ENCODE measurements at places on chromosomes 2 and 18.

- DNase-seq: peak; percentile 1
Observed at GRCh38 chr2:239098288-239098970, 250.5 kb downstream of the TWIST2 start.

DNA sequence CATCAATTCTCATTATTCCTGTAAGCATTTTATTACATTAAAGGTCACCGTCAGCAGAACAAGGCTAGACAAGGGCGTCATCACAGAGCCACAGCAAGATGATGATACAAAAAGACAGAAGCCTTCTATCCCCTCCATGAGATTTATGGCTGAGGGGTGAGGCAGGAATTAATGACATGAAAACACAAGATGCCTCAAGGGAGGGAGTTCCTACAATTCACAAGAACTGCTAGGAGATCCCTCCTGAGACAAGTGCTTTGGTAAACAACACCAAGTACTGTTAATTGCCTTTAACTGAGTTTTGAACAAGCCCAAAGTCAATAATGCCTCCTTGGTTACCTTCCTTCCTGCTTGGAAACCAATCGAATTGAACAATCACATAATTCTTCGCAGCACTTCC lies 14.1 kb downstream of the ADD2 start:
- no peak for DNase-seq

DNA sequence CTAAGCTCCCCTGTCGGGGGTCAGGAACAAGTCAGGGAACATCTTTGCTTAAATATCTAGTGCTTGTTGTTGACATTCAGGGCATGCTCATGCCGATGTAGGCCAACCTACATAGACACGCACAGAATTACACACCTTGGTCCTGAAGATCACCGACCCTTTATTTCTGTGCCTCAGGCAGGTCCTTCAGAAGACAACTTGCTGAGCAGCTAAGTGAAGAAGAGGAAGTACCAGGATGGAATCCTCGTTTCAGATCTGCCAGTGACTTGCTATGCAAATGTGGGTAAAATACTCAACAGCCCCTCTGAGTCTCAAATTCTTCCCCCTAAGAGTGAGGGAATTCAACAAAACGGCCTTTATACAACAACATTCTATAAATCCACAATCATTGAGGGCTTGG lies 494.7 kb downstream of the BCL11A start:
- no peak for DNase-seq

- DNase-seq: no peak
Observed at GRCh38 chr2:145598434-145598833, 1078.5 kb upstream of the ZEB2 start.

DNA sequence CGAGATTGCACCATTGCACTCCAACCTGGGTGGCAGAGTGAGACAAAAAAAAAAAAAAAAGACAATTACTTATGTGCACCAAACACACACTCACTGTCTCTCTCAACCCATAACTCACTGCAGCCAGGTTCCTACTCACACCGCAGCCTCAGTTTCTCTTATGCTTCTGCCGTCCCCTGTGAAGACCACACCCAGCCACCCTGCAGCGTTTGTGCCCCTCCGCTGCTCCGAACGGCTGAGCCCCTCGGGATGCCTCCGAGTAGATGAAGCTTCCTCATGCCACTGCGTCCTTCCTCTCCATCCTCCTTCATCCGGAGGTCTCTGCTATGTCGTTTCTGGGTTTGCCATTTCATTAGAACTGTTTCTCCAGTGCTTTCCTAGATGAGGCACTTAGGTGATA lies 160.1 kb downstream of the TWIST2 start:
- DNase-seq: no peak

Data from stimulated activated CD8-positive, alpha-beta memory T cell treated with anti-CD3 and anti-CD28 coated beads, Interleukin-15, amount 100 ng/mL, for 4 hours (primary cell).